ENCODE measurements at places on chromosomes 5 and 9.

DNA sequence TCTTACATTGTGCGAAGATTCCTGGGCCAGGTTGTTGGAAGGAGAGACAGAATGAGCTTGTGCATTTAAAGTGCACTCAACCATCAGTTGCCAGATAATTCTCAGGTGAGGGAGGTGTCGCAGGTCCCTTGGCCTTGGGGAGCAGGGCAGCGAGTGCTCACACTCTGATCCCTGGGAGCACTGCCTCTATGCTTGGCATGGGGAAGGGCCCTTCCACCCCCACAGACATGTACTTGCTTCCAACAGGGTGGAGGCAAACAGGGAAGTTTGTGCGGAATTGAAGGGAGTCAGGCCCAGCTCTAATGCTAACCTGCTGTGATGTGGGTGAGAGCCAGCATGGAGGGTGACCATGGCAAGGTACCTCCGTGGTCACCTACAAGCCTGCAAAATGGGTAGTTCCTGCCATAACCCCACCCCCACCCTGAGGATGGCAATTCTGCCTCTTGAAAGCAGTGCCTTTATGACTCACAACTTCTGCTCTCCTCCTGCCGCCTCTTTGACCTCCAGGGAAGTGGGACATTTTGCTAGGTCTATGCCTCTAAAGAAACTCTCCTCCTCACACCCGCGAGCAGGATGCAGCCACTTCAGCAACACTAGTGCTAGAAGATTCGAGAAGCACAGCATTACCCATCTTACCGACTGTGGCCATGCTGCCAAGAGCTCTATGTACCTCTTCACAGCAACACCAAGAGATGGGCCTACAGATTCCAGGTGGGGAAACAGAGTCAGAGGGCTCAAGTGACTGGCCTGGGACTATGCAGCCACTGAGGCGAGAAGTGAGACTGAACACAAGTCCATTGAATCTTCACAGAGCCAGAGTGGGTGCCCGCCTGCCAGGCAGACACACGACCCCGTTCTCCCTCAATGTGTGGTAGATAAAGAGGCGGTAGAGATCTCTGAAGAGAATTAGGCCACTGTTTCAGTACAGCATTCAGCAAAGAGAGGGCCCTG lies 22.1 kb upstream of the SLC25A51 start:
- peak; percentile 56 for DNase-seq

GRCh38 chr9:28999806-29000205 lies 1426.5 kb upstream of the C9orf72 start:
- DNase-seq = no peak

DNA sequence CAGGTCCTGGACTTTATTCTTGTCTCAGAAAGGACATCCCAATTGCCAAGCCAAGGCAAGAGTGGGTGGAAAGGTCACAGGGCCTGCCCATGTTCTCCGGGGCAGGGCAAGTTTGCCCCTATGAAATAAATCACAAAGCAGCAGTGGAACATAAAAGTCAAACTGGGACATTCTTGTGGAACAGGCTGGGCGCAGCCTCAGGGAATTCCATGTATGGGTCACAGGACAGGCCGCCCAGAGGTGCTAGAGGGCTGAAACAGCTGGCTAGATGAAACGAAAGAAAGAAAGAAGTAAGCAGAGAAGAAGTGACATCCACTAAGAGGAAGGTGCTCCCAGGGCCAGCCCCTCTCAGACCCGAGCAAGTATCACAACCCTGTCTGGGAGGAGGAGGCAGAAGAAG lies 219.1 kb upstream of the NFIL3 start:
- DNase-seq = no peak

DNA sequence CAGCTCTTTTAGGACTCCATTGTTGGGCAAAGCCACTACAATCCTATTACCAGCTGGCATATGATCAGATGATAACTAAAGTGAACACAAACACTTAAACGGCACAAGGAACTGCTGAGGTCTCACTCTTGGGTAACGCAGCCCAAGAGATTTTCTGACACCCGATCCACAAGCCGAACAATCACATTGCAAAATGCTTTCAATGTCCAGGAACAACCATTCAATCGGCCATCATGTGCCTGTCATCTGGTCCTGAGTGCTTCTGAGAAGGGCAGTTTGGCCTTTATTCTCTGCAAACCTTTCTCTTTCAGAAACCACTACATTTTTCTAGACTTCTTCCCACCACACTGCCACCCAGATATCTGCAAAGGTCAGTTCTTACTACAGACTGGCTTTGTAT lies 283.1 kb downstream of the GLIS3 start:
- no peak for DNase-seq

DNA sequence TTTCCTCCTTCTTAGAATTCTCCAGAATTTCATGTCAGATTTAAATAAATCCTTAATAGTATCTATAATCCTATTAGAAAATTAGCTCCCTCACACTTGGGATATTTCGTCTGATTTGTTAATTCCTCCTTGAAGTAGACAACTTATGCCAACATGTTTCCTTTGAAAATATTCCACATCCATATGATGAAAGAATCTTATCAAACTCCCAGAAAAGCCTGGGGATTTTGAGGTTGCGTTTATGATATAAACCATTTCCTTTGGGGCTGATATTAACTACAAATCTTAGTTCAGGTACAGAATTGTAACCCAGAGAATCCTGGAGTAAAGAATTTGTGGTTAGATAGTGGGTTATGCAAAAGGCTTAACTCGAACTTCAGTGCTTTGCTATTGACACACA lies 2373.8 kb upstream of the ACO1 start:
- no peak for DNase-seq

- no peak for DNase-seq
These were observed 211.1 kb downstream of the DMRT2 start for GRCh38 chr9:1261266-1261665.

- peak; percentile 96 for DNase-seq
These were observed 8.2 kb downstream of the TNIP1 start for GRCh38 chr5:151072630-151073025.

- no peak for DNase-seq
These were observed 5.6 kb downstream of the C5orf24 start for GRCh38 chr5:134851307-134851923.

- peak; percentile 59 for DNase-seq
These were observed 793.7 kb downstream of the BRINP1 start for GRCh38 chr9:118575341-118576070.

DNA sequence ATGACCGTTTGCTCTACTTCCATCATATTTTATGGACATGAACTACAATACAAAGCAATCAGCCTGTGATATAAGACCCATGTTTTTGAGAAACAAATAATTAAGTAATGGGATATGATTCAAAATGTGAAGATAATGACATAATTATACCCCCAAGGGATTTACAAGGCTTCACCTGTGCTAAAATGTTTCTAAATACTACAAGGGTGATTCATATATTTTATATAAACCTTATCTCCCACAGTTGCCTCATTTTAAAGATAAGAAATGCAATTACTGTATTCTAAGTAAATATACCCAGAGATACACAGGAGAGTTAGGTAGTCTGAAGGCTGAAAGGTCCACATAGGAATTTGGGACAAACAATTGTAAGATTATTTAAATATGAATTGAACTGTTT lies 662.0 kb upstream of the CHD1 start:
- no peak for DNase-seq

- DNase-seq = no peak
These were observed 9.5 kb downstream of the ARRDC3 start for GRCh38 chr5:91373600-91373999.

DNA sequence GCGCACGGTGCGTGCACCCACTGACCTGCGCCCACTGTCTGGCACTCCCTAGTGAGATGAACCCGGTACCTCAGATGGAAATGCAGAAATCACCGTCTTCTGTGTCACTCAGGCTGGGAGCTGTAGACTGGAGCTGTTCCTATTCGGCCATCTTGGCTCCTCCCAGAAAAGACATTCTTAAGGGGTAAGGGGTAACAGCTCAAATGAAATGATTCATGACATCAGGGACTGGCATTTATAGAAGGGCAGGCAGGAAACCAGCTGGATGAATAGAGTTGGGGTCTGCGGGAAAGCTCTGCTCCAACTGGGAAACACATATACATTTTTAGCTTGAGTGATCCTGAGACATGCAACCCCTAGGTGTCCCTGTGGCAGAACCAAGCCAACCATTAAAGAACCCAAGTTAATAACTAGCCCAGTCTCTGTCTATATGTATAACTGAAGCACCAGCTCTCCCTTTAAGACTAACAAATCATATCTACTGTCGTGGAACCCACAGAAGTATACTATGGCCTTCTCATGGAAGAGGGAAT lies 119.3 kb downstream of the LMNB1 start:
- DNase-seq = no peak

GRCh38 chr9:70801181-70801829 lies 320.1 kb downstream of the TRPM3 start:
- no peak for DNase-seq

- DNase-seq = no peak
These were observed 37.6 kb upstream of the STX17 start for GRCh38 chr9:99868845-99869244.

DNA sequence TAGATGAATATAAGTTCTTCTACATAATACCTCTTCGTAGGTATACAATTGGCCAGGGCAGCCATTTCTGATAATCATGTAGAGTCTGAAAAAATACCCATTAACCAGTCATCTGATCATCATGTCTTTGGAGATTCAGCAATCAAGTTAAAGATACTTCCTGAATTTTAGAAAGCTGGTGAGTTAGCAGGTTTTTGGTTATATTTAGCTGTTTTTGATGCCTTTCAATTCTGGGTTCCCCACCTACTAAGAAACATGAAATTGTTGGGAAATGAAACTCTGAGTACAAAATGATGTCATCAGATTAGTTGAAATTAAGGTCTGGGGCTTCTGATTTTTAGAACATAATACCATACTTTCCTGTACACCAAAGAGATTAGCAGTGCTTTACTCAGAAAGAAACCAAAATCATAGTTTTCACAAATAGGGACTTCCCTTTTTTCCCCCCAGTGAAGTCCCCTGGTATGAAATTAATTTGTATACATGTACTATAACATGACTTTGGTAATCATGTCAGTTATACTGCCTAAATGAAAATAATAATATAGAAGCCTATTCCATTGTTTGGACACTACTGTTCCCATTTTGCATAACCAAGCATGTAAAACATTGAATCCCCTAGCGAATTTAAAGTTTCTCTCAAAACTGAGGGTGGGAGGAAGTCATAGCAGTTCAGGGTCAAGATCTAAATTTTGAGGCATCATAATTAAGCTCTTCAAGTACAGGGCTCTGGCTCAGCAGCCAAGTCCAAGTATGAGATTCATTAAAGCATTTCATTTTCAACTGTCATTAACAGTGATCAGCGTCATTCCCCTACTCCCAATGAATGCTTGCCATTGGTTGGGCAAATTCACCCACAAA lies 17.9 kb downstream of the PRLR start:
- no peak for DNase-seq

DNA sequence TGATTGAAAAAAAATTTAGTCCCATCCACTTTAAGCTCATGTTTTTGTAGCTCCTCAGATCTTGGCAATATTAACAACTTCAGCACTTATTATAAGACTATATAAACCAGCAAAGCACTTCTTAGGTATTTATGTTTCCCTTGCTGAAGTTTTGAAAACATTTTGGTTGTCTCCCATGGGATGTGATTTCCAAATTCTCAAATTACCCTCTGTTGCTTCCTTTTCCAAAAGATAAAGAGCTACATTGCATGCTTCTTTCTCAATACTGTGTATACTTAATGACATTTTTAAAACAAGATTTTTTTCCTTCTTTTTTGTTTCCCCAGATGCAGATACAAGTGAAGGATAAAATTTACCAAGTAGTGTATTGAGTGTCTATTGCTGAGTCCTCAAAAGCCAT lies 567.1 kb downstream of the CSNK1G3 start:
- no peak for DNase-seq

All from RCC 7860 (cell line).